GM04504 (cell line): ENCODE measurements at places on chromosomes 3 and 15.

DNA sequence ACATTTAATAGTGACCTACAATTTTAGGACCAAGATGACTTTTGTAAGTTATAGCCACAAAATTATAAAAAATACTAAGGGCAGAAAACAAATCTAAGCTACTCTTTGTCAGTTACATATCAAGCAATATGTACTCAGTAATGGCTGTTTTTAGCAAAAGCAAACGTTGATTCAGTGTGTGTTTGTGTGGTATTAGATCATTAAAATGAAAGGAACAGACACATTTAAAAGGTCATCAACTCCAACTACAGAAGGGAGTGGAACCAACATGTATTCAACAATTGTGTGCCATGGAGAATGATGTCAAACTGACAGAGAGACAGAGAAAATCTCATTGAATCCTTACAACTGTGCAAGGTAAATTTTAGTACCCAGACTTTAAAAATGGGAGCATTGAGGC lies 268.8 kb upstream of the STT3B start:
- no peak for DNase-seq

DNA sequence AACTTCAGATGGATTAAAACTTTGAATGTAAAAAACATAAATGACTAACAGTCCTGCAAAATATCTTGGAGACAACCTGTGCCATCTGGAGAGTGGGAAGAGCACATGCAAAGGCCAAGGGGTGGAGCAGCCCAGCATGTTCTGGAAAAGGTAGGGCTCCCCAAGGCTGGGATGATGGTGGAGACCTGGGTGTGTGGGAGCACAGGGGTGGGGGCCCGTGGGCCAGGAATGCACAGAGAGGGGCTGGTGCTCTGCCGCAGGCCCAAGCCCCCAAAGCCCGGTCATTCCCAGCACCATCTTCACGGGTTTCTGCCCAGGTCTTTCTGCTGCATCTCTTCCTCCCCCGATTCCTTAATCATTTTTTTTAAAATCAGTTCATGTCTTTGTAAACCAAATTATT lies 9.7 kb upstream of the GATA2 start:
- DNase-seq, result no peak

DNA sequence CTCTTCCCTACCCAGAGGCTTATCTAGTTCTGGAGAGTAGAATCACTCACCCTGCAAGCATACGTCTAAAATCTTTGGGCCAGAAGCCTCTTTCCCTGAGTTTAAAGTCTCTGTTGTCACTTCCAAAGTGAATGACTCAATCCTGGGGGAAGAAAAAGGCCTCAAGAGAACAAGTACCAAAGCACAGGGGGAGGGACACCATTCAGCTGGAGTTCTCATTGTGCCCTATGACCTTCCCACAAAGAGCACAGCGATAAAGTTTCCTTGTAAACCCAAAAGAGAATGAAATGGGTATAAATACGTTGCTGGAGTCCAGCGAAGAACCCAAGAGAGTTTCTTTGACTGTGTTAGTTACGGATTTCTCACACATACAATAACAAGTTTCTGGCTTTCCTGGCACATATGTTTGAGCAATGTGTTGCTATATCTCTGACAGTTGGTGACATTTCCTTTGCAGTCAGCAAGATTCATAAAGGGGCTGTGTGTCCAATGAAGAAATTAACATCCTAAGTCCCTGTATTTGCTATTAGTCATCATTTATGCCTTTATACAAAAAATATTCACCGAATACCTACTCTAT lies 107.3 kb upstream of the PTPRG start:
- no peak for DNase-seq

DNA sequence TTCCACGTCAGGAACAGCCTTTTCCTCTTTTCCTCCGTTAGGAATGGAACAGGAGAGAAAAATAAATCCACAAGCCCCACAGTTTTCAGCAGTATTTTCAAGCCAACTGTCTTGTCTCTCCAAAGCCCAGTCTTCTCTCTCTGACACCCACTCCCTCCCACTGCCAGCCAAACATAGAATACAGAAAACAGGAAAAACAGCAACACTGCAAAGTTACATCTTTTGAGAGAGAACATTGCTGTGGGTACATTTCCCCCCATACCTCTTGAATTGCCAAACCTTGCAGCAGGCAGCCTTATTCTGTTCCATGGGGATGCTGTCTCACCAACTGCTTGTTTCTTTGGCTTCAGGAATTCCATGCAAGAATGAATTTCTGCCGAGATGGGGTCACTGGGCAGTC lies 355.7 kb upstream of the UMPS start:
- no peak for DNase-seq

DNA sequence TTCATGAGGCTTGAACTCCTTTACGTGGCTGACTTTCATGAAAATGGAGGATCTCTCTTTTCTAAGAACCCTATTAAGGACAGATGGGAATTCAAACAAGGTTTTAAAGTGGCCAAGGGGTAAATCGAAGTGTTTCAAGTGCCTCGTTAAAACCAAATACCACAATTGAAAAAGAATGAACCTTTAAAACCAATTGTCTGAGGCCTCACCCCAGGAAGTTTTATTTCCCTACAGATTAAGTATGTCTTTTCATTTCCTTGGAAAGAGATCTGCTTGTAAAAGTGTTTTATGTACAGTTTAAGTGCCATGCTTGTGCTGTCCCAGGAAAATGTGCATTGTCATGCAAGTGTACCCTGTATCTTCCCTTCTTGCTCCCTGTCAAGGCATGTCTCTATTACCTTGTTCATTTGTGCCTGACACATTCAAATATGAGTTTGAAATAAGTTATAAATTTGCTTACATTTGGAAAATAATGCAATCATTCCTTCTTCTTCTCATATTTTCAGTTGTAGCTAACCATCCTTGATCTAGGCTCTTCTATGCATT lies 138.7 kb downstream of the ZPLD1 start:
- DNase-seq, result no peak

GRCh38 chr15:28889346-28889745 lies 3.6 kb downstream of the APBA2 start:
- no peak for DNase-seq

DNA sequence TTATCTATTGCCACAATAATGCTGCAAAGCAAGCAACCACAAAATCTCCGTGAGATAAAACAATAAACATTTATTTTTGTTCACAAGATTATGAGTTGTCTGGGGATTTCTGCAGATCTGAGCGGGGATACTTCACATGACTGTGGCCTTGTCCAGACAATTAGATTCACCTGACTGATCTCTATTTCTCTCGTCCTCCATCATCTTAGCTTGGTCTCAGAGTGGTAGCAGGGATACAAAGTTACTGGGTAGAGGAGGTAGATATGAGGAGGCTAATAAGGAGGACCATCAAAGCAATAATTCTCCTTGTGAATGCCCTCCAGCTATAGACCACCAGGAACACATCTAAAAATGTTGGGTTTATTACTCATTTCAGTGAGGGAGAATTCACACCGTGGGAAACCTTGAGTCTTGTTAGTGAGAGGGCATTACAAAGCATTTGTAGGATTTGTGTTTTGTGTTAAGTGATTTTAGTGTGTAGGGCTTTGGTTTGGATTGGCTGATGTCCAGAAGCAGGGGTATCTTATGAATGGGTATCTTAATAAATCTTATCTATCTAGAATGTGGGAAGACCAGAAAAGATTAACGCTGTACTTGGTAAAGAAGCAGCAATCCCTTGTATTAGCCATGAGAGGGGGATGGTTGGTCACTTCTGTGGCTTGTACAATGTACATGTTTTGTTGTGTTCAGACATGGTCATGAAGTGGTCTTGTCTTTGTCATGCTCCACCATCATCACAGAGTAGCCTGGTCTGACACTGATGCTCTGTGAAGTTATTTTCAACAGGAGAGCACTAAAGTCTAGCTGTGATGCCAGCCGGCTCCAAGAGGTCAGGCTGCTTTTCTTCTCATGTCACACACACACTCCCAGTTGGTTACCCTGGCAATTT lies 287.6 kb upstream of the STT3B start:
- DNase-seq, result no peak

GRCh38 chr3:36907911-36908646 lies 36.8 kb downstream of the TRANK1 start:
- no peak for DNase-seq

GRCh38 chr3:61288446-61288845 lies 37.2 kb upstream of the FHIT start:
- no peak for DNase-seq

GRCh38 chr3:172946061-172946460 lies 195.0 kb downstream of the SPATA16 start:
- DNase-seq, result no peak

DNA sequence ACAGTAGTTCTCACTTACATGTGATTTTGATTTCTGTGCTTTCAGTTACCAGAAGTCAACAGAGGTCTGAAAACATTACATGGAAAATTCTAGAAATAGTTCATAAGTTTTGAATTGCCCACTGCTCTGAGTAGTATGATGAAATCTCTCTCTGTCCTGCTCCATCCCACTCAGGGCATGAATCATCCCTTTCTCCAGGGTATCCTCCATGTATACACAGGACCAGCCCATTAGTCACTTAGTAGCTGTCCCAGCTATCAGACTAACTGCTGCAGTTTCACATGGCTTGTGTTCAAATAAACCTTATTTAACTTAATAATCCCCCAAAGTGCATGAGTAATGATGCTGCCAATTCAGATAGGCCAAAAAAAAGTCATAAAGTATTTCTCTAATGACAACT lies 38.6 kb downstream of the EPHA3 start:
- peak; percentile 40 for DNase-seq

GRCh38 chr3:31043184-31043819 lies 148.8 kb upstream of the GADL1 start:
- no peak for DNase-seq

- no peak for DNase-seq
Measured at GRCh38 chr15:56772868-56773639, 39.7 kb upstream of the ZNF280D start.

DNA sequence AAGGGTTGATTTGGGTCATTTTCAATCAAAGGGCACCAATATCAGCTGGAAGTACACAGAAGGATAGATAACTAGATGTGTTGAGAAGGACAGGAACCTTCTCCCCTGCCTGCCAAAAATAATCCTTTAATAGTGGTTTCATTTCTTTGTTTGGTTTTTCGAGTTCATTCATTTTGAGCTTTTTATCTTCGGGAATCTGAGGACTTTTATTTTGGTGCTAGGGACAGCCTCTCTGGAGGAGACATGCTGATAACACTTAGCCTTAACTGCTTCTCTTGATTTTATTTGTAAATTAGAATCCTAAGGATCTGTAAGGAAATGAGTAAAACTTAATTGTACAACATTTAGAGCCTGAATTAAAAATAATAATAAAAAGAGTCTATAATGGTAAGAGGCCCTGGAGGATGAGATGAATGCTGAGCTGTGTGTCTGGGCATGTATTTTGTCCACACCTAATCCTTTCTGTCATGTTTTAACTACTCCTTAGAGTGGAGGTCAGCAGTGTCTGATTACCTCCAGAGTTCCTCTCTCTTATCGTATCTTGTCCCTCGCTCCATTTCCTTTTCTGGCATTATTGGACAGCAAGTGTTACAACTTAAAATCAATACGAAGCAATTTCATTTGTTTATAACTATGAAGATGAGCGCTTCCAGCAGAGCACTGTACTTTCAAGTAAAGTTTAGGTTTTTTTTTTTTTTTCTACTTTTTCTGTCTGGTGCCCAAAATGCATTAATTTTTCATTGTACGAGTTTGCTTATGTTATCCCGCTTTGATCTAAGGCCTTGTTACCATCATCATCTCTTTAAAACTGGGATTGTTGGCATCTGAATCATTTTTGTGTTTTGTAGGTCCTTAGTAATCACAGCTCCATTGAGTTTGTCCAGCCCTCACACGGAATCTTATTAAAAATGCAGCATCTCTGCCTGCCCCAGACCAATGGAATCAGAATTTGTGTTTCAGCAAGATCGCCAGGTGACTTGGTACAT lies 22.8 kb downstream of the PTPRG start:
- DNase-seq, result no peak

GRCh38 chr3:30299674-30300385 lies 306.6 kb upstream of the TGFBR2 start:
- no peak for DNase-seq

GRCh38 chr3:50447290-50447840 lies 56.1 kb downstream of the CACNA2D2 start:
- DNase-seq, result no peak

DNA sequence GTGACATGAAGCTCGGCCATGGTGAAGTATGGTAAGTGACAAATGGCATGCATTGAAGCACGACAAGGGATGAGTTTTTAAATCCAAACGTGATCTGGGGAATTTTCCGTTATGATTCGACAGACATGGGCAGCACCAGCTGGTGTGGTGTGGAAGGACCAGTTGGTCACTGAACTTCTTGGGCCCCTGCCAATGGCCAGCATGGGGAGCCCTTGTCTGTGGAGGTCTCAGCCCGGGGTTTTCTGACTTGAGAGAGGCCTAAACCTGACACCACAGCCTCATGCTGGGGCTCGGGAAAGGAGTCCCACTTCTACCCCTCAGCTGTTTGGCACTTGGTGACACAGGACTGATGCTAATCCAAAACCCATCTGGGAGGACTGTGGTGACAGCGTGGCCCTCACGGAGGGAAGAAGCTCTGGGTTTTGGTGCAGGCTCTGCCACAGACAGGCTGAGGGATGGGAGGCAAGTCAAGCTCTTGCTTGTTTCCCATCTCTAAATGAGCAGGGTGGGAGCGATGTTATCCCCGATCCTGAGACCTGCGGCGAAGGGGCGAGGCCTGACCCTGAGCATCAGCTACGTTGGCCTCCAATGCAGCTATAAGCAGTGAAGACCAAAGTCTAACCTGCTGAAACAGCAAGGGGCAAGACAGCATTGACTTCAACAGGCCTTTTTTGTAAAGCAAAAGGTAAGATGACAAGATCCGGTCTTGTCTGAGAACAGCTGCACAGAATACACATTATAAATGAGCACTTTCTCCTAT lies 69.5 kb downstream of the ATP1B3 start:
- DNase-seq, result no peak

DNA sequence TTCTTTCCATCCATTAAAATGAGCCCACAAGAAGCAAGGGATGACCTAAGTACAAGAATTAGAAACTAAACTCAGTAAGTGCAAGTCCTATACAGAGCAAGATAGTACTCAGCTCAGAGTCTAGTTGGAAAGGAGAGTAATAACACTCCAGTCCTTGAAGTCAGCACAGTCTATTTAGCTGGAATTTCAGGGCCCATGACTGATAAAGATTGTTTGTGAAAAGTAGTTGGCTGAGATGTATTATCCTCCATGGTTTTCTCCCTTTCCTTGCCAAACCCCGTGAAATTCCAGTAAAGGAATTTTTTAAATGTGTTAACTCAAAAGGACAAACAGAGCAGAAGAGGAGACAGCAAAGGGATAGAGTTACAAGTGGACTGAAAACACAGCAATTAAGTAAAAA lies 127.2 kb upstream of the STT3B start:
- no peak for DNase-seq

DNA sequence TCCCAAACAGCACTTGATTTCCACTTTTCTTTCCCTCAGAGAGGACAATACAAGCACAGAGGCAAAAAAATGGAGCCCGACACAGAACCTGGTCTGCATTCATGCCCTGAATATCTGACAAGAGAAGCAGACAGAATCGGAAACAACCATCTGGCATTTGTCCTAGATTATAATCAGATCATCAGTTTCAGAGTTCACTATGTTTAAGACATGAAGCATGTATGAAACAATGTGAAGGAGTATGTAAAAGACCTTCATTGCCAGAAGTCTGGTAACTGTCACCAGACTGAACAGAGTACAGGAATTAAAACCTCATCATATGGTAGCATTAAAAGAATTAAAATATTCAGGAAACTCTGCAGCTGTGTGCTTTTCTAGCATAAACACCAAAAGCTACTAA lies 65.0 kb downstream of the SETD2 start:
- no peak for DNase-seq
